Stimulated activated CD4-positive, alpha-beta T cell treated with anti-CD3 and anti-CD28 coated beads, TNF-alpha, amount 100 ng/mL, for 48 hours (primary cell): ENCODE measurements at places on chromosomes 5 and 9.

DNA sequence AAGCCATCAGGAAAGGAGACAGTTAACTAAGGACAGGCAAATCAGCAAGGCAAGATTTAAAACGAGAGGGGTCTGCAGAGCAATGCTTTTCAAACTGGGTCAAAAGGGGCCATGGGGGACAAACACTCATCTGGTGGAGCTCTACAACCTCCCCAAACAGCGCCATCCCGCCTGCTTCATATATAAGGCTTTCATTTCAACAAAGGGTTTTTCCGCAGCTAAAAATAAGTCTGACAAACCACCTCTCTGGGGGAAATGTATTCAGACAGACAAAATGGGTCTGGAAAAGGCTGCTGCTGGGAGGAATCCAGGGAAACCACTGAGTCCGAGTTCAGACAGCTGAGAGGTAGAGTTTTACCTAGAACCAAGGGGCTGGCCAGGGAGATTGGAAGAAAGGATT is 8.3 kb upstream of the SEPTIN8 start:
- DNase-seq, result no peak

DNA sequence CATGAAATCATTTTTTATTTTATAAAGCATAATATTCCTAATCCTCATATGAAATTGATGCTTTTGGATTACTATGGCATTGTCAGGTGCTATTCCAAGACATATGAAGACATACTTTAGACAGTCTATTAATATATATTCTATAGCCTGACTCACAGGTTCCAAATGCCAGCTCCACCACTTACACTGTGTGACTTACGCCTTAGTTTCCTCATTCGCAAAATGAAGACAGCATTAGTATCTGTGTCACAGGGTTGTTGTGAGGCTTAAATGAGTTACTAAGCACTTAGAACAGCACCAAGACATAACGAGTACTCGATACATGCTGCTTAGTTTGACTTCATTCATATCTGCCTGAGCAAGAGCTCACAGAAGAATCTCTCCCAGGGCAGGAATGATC is 132.2 kb upstream of the PTGER4 start:
- DNase-seq, result no peak

- no peak for DNase-seq
Observed at GRCh38 chr5:133480366-133480765, 132.0 kb downstream of the FSTL4 start.

GRCh38 chr5:97112230-97112629 is 30.2 kb downstream of the LIX1 start:
- DNase-seq, result no peak

- no peak for DNase-seq
Observed at GRCh38 chr9:75365196-75365595, 276.9 kb downstream of the OSTF1 start.

DNA sequence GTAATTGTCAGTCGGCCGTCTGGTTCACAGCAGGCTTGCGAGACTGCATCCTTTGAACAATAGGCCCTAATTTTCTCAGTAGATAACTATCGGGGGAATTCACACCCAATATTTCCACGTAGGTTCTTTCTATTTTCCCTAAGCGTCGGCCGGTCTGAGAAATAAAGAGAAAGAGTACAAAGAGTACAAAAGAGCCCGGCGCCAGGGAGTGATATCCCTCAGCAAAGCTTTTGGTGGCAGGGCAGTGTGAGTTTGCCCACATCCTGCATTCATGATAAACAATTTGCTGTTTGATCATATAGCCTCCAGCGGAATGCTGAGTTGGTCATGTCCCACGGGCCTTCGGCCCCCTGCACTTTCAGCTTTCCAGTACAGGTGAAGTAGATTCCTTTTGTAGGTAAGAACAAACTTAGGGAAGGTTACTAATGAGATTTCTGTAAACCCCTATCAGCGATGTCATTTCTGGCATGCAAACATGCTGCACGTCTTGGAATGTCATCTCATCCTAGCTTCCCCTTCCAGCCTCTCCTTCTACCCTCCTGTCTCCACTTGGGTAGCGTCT is 4.7 kb upstream of the PTGR1 start:
- DNase-seq, result no peak
